ENCODE measurements at places on chromosomes 13 and 19.

DNA sequence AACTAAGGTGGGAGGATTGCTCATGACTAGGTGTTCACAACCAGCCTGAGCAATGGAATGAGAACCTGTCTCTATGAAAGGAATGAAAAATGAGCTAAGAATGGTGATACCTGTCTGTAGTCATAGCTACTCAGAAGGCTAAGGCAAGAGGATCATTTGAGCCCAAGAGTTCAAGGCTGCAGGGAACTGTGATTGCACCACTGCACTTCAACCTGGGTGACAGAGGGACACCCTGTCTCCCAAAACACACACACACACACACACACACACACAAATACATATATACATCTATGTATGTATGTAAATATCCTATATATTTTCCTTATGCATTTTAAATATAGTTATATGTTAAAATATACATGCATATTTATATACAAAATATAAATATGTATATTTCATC is 7.4 kb upstream of the ZNF433 start:
- no peak for DNase-seq

- no peak for DNase-seq
Observed at GRCh38 chr19:35344511-35345031, 3.1 kb upstream of the FFAR1 start.

GRCh38 chr13:66635526-66635925 is 594.6 kb downstream of the PCDH9 start:
- no peak for DNase-seq

- DNase-seq: no peak
Observed at GRCh38 chr19:611481-611868, 21.8 kb downstream of the HCN2 start.

GRCh38 chr13:25478186-25478585 is 106.4 kb downstream of the ATP8A2 start:
- no peak for DNase-seq

DNA sequence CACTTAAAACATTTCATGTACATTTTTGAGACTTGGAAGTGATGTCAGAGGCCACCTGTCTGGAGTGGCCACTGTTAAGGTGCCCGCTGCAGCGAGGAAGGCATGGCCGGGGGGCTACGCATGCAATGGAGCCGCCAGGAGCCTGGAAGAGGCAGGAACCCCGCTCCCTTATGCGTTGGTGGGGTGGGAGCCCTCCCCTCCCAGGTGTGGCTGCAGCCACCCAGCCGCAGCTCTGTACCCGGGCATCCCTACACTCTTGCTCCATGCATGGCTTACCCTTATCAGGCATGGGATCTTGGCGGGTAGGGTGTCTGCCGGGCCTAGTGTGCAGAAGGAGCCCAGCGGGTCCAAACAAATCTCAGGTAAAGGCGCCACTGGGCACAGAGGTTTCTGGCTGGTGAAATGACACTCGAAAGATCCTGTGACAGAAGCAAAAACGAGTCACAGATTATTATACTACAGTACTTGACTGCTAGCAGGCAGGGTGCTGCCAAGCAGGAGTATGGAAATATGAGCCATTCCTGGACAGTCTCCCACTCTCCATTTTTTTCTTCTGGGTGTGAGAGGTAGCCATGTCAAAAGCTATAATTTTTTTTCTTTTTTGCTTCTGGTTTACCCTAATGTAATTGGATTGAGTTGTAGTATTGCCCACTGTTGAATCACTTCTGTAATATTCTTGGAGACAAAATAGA is 1606.3 kb upstream of the MIR17HG start:
- no peak for DNase-seq

Data from pons (tissue), 1 donor.